ENCODE measurements at places on chromosomes 6 and 20.

DNA sequence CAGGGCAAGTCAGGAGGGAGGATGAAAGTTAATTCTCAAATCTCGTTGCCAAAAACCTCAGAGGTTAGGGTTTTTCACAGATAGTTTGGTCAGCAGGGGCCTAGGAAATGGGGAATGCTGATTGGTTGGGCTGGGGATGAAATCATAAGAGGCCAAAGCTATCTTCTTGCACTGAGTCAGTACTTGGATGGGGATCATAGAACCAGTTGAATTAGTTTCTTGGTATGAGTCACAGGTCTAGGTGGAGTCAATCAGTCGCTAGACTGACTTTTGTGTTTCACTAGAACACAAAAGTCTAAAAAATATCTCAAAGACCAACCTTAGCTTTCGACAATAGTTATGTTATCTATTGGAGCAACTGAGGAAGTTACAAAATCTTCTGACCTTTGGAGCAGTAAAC lies 368.5 kb downstream of the TBC1D32 start:
- no peak for DNase-seq

DNA sequence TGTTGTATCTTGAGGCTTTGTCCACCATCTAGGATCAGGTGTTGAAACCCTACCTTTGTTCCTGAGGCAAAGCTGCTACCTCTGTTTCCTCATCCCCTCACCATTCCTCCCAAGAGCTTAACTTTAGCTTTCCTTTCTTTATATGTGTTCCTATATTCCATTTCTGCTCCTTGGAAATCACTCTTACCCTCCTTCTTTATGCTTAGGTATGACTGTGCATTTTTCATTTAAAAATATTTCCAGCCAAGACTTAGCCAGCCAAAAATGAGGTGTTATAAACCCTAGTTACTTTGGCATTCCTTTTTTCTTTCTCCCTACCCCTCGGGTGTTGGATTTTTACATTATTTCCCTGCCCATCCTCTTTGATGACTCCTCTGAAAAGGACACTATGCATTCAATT lies 57.7 kb downstream of the TSBP1 start:
- no peak for DNase-seq

- no peak for DNase-seq
Measured at GRCh38 chr6:169794317-169795055, 43.1 kb downstream of the ERMARD start.

DNA sequence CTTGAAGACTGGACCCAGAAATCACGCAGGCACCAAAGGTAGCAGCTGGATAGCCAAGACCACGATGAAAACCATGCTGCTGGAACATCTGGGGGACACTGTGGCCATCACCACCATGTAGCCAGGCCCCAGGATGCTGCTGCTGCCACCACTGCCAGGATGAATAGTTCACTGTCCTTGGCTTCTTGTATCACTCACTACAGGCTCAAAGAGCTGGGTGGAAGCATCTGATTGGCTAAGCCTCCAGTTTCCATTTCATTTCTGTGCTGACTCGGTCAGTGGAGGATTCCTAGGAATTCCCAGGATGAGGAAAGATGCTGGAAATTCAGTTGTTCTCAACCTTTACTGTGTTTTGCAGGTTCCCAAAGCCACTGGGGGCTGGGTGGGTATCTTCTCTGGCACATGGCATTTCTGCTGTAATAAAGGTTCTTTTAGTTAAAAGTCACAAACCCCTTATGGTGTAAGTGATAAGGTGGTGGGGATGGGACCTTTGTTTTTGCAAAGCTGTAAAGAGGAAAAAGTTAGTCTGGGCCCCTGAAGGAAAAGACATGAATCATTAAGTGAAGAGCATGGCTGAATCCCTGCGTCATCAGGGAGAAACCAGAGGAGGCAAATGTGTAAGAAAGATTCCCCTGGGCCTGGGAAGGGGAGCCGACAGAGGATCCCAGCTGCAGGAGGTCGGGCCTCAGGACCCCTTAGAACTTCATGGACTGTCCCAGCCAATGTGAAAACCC lies 75.6 kb upstream of the RNF24 start:
- peak; percentile 71 for DNase-seq

GRCh38 chr6:109977791-109978173 lies 329 bp upstream of the GPR6 start:
- DNase-seq: no peak

GRCh38 chr6:125932451-125932795 lies 24.1 kb upstream of the HINT3 start:
- no peak for DNase-seq

DNA sequence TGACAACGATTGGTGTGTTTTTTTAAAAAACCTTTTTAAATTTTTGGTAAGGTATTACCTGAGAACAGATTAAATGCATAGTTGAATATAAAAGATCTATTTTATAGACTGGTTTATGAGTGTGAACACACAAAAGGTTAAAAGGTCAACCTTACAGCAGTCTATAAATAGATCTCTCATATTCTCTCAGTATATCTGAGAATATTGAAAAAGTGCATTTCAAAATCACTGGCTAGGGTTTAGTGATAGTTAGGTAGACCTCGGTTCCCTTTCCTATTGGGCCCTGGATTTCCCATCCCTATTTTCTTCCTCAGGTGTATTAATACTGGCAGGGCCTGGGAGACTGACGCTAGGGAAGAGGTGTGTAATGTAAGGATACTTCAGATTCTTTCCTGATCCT lies 723 bp upstream of the ZNF451 start:
- no peak for DNase-seq

DNA sequence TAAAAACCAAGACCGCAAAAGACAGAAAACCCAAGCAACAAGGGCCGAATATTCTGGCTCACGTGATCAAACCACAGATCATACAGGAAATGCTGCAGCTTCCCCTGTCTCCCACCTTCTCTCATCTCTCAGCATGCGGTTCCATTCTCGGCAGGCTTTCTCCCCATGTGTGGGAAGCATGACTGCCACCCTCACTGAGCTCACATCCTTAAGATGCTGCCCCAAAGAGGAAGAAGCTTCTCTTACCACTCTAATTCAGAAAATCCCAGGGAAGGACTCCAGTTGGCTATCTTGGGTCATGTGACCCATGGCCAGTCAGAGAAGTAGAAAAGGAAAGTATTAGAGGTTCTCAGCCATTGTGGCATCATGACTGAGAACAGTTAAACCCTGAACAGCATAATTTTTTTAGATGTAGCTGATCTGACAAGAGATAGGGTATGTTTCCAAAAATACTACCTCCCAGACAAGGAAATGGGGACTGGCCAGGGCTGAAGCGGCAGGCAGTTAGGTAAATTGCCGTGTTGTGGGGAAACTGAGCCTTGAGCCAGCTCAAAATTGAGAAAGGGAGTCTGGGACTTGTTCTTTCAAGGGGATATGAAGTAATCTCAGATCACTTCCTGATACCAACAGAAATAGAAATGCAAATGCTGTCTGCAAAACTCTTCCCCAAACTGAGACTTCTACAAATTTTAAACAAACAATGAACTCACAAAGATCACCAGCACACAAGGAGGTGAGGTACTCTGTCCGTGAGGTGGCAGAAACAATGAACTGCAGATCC lies 37.1 kb upstream of the GRM4 start:
- no peak for DNase-seq

GRCh38 chr6:11366183-11366933 lies 133.9 kb upstream of the NEDD9 start:
- no peak for DNase-seq

GRCh38 chr6:160494576-160494975 lies 146.4 kb downstream of the SLC22A3 start:
- DNase-seq: no peak

DNA sequence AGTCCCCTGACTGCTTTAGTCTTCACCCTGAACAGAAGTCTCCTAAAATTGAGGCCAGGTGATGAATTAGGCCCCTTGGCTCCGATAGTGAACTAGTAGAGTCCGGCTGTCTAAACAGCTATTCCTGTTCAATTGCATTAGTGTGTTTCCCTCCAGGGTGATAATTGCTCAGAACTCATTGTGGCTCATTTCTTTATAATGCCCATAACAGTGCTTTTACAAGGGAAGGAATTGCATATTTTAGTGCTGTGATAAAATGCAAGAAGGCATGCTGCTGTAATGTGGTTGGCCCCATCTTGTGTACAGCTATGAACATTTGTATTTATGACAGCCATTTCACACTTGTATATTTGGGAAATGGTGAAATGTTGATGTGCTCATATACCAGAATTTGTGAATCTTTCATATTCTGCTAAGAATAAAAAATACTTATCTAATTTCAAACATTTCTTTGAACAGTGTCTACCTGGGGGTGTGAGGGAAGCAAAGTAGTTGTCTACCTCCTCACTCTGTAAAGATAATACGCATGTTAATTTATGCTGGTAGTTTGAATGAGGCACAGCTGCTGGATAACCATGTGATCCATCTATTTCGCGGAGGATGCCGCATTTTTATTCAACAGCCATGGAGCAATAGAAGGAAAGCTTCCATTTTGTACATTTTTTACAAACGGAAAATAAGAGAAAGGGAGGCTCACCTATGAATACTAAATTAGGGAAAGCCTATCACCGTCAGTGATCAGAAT lies 451.4 kb downstream of the NKAIN2 start:
- no peak for DNase-seq

- no peak for DNase-seq
Measured at GRCh38 chr6:31578184-31579118, 3.1 kb downstream of the TNF start.

GRCh38 chr20:49482621-49483017 lies at the start of gene KCNB1:
TSS of gene KCNB1 (minus strand) at chr20:49482668. CDS start at chr20:49482480, 188 bp downstream.
- peak; percentile 86 for DNase-seq

DNA sequence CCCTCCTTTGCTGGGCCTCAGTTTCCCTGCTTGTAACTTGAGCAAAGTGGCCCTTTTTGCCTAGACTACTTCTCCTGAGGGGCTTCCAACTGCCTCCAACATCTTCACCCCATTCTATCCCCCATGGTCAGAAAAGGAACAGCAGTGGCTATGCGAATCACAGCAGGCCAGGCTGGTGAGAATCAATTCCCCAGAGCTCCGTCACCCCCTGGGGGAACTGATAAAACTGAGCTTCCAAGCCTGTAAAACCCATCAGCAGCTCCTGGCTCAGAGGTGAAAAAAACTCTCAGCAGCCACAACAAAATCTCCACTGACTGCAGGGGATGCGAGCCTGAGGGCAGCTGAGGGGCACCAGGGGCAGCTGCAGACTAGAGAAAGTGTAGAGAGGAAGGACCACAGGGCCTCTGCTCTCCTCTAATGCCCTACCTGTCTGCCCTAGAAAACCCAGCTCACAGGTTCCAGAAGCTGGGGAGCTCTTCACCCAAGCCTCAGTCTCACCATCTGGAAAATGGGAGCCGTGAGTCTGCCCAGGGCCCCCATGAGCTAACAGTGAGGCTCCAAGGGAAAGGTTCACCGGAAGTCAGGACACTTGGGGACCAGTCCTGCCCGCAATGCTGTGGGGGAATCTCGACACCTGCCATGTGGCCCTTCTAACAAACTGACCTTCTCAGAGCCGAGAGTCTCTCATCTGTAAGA lies 120.6 kb downstream of the GRM4 start:
- no peak for DNase-seq

DNA sequence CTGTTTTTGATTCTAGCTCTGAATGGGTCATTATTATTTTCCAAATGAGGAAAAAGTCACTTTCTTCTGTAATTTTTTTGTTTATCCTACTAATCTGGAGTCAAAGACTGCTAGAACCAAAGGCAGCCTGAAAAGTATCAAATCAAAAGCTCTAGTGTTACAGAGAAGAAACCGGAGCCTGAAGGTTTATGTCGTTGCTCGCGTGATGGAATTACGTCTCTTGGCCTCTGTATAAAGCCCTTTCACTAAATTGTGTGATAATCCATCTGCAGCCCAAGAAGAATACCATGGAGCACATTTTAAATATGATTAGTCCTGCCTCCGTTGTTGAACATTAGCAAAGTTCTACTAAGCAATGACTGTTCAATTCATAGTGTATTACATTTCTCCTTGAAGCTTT lies 738.6 kb downstream of the C6orf118 start:
- DNase-seq: no peak

DNA sequence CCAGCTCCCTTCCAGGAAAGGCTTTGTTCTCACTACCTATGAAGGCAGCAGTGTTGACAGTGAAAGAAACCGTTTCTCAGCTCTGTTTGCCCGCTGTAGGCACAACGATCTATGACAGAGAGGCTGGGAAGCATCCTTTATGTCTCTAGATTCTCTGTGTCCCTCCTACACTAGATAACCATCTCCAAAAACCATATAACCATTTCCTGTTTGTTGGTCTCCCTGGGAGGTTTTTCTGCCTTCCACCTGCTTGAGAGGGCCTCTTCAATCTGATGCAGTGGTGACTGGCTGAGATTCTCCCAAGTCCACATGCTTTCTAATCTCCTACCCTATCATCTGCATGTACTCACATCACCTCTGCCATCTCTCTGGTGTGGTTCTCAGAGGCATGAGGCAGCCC lies 32.0 kb upstream of the TMEM217 start:
- DNase-seq: no peak

Measured in AG20443 (cell line).